ENCODE measurements at places on chromosomes 2 and 18. TPM values are rescaled to one million over a fixed set of nuclear protein-coding genes. Genes with fewer than 3 reads are reported as not detected.

DNA sequence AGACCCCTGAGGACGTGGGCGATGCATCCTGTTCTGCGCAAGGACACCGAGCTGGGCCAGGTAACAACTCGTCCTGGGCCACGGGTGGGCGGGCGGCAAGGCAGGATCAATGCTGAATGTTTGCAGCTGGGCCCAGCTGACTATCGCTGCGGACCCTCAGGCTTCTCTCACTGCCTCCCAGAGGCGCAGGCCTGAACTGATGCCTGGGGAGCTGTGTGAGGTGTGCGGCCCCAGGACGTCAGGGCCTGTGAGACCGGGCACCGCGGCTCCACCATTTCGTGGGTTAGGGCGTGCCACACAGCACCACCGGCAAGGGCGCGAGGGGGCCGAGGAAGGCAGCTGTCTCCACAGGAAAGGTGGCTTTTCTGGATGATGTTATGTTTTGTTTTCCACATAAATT, 307.4 kb downstream of the NDUFA10 start:
- DNase-seq, result no peak
- H3K4me1 ChIP-seq, result no peaks in the 10 kb centered on the region
- H3K27me3 ChIP-seq, result peaks cover 99% of the 10 kb centered on the region
- no peak overlapping the region for H3K4me3 ChIP-seq

GRCh38 chr2:228681426-228681825, 499.9 kb upstream of the SPHKAP start:
- H3K36me3 ChIP-seq, result no peaks in the 10 kb centered on the region
- H3K27me3 ChIP-seq, result no peaks in the 10 kb centered on the region
- no peak overlapping the region for H3K4me3 ChIP-seq
- H3K27ac ChIP-seq, result no peak overlapping the region
- H3K4me1 ChIP-seq, result no peaks in the 10 kb centered on the region

DNA sequence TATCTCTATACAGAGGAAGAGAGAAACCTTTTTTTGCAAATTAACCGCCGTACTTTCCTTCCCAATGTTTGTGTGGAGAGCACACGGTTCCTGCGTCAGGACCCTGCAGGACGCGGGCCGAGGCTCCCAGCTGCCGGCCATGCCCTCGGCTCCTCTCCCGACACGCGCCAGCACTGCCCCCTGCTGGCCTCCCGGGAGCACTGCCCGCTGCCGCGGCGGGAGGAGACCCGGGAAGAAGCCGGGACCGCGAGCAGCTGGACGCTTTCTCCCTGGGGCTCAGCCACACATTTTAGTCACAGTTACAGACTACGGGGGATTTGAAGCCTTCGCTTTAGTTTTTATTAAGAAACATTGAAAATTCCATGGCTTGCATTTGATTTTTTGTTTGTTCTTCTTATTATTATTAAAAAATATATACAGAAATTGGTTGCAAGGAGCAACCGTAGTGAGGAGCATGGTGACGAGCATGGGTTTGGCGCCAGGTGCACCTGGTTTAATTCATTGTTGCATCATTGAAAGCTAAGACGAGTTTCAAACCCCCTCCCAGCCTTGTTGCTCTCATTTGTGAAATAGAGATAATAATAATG, 401.2 kb downstream of the GALR1 start:
- H3K36me3 ChIP-seq, result no peaks in the 10 kb centered on the region
- no peak overlapping the region for H3K27ac ChIP-seq

DNA sequence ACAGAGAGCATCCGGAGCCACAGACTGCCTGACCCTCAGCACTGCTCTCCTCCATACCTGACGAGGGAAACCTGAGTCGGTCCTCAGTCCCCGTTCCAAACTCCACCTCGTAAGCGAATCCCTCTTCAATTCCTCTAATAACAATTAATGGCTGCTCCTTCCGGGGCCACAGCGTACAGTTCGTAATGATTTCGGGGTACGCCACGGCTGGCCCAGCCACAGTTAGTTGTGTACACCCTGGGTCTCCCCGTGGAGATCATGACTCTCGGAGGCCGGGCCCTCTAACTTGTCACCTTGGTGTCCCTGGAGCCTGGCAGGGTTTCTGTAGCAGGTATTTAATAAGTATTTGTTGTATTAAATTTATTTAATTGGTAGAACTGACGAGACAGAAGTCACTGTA, 121.5 kb downstream of the EIPR1 start:
- H3K4me1 ChIP-seq, result no peaks in the 10 kb centered on the region
- H3K36me3 ChIP-seq, result no peaks in the 10 kb centered on the region
- H3K27me3 ChIP-seq, result no peaks in the 10 kb centered on the region
- no peak overlapping the region for H3K27ac ChIP-seq
- DNase-seq, result no peak
- no peak overlapping the region for H3K4me3 ChIP-seq

- peaks cover 15% of the 10 kb centered on the region for H3K27me3 ChIP-seq
- no peak overlapping the region for H3K4me3 ChIP-seq
- H3K36me3 ChIP-seq, result no peaks in the 10 kb centered on the region
- no peaks in the 10 kb centered on the region for H3K4me1 ChIP-seq
- DNase-seq, result no peak
Observed at GRCh38 chr2:133360190-133360589, 208.1 kb downstream of the NCKAP5 start.

GRCh38 chr2:235954888-235955480, 213.2 kb downstream of the GBX2 start:
- no peaks in the 10 kb centered on the region for H3K36me3 ChIP-seq
- no peaks in the 10 kb centered on the region for H3K27me3 ChIP-seq
- H3K4me1 ChIP-seq, result no peaks in the 10 kb centered on the region
- DNase-seq, result no peak
- no peak overlapping the region for H3K4me3 ChIP-seq

DNA sequence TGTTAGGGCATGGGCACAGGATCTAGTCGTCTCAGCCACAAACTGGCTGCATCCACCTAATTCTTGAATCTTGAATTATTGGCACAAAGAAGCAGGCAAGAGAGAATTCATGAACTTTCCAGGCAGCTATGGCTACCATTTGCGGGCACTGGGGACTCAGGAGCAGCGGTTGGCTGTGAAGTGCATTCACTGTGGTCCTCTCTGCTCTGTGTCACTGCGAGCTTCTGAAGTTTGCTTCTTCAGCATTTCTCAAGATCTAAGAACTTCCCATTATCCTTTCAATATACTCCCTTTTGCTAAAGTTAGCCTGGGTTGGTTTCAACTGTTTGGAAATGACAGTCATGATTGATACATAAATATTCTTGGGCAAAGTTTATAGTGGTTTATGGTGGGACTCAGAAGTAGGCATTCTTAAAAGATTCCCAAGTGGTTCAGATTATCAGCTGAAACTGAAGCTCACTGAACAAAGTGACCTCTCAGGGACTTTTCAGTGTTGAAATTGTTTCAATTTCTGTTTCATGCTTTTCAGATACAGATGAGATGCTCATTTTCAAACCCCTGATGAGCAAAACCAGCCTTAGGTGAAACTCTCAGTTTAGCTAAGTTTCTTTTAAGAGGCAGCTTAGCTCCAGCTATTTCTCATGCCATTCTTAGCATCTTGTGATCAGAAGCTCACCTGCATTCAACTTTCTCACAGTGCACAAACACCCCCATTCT, 1258.3 kb upstream of the GYPC start:
- H3K4me3 ChIP-seq, result no peak overlapping the region
- no peaks in the 10 kb centered on the region for H3K27me3 ChIP-seq
- DNase-seq, result no peak
- H3K27ac ChIP-seq, result no peak overlapping the region
- H3K36me3 ChIP-seq, result no peaks in the 10 kb centered on the region

DNA sequence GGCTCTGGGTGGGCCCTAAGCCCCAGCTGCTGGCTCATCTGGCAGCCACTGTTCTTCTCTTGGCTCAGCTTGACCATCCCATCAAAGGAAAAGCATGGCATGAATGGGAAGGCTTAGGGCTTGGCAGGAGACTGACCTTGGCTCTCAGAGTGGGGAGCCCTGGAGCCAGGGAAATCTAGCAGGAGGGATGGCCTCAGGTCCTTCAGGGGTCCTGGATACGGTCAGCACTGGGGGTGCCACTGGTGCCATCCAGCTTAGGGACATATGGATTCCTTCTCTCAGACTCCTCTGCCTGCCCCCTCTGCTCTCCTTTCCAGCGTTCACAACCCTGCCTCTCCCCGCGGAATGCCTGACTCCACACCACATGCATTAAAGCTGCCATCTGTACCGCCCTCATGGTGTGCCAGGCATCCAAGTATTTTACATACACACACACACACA, 165.5 kb upstream of the HAAO start:
- peaks cover 63% of the 10 kb centered on the region for H3K4me1 ChIP-seq
- H3K27me3 ChIP-seq, result no peaks in the 10 kb centered on the region
- peak overlapping the region; percentile 69 for H3K27ac ChIP-seq
- DNase-seq, result no peak
- H3K36me3 ChIP-seq, result no peaks in the 10 kb centered on the region
- H3K4me3 ChIP-seq, result no peak overlapping the region

GRCh38 chr2:16652296-16653082, 13.1 kb downstream of the CYRIA start:
- H3K4me1 ChIP-seq, result no peaks in the 10 kb centered on the region
- H3K4me3 ChIP-seq, result no peak overlapping the region
- no peak for DNase-seq
- no peak overlapping the region for H3K27ac ChIP-seq
- H3K27me3 ChIP-seq, result no peaks in the 10 kb centered on the region

- DNase-seq, result no peak
- H3K27ac ChIP-seq, result no peak overlapping the region
- H3K4me1 ChIP-seq, result no peaks in the 10 kb centered on the region
- no peak overlapping the region for H3K4me3 ChIP-seq
Observed at GRCh38 chr18:22136395-22136794, 33.0 kb upstream of the GATA6 start.

DNA sequence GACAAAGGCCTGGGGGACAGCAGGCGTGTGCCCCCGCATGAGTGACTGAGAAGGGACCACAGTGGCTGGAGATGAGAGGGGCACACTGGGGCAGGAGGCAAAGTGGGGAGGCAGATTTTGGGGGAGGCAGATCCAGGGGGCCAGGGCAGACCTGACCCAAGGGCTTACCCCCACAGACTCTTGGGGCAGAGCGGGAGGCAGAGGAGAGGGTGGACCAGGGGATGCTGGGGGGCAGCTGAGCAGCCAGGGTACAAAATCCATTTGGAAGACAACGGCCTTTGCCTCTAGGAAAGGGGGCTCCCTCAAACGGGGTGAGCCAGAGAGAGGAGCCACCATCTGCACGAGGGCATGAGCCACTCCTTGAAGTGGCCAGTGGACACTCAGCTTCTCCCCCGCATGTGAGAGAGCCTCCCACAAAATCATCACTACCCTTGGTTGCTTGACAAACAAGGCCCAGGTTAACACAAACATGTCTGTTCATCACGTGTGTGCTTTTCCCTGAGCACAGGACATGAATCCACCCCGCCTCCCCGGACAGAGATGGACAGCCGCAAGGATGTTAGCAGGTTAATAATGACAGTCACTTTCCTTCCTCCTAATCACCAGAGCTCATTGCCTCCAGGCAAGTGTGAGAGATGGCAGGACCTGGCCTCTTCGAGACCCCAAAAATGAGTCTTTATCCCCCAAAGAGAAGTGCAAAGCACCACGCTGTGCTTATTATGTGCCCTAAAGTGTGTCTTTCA, 72.0 kb upstream of the RAB6C start:
- H3K27me3 ChIP-seq, result peaks cover 96% of the 10 kb centered on the region
- no peak overlapping the region for H3K4me3 ChIP-seq
- no peaks in the 10 kb centered on the region for H3K4me1 ChIP-seq

GRCh38 chr2:221203125-221203524, 369.0 kb downstream of the EPHA4 start:
- no peak overlapping the region for H3K27ac ChIP-seq
- DNase-seq, result no peak
- no peaks in the 10 kb centered on the region for H3K27me3 ChIP-seq
- no peaks in the 10 kb centered on the region for H3K36me3 ChIP-seq

DNA sequence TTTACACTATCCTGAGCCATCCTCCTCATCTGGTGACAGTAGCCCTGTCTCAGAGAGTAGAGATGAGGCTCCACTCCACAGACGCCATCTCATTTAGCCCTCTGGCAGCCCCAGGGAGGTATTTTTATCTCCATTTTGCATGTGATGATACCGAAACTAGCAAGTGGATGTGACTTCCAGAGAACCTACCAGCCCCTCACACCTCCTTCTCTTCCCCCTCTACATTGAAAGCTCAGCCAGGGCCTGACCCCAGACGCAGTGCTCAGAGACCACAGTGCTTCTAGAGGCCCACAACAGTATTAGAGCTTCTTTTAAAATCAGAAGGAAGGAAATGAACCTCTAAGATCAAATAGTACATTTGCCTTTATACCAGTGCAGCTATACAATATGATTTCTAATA, 8.3 kb downstream of the GYPC start:
- H3K27me3 ChIP-seq, result peaks cover 94% of the 10 kb centered on the region
- no peak overlapping the region for H3K4me3 ChIP-seq
- H3K36me3 ChIP-seq, result no peaks in the 10 kb centered on the region
- H3K27ac ChIP-seq, result no peak overlapping the region

- DNase-seq, result no peak
- H3K4me3 ChIP-seq, result no peak overlapping the region
- H3K27me3 ChIP-seq, result no peaks in the 10 kb centered on the region
- no peak overlapping the region for H3K27ac ChIP-seq
- no peaks in the 10 kb centered on the region for H3K36me3 ChIP-seq
Observed at GRCh38 chr2:31853521-31853920, 157.3 kb downstream of the MEMO1 start.

DNA sequence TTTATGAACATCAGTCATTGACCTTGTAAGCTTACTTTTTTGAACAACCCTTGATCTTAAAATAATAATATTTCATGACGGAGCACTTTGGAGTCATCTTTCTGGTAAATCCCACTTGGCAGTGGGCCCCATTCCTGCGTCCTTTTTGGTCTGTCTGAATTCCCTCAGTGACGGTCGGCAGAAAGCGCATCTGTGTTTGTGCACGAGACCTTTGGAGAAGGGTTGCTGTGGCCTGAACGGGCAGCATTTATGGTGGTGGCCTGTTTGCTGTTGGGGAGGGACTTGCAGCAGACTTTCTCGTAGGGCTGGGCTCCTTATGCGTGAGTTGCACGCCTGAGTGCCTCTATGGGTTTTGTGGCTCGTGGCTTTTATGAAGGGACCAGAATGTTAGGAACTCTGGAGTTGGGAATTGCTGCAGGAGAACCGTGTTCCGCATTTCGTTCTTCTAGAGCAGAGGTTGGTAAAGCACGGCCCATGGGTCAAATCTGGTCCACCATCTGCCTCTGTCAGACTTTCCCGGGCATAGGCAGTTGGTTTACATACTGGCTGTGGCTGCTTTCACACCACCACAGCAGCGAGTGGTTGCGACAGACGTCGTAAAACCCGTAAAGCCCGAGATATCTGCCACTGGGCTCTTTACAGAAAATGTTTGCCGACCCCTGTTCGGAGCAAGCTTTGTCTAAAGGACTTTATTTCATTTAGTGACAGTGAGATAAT, 30.8 kb downstream of the LPIN1 start:
- no peaks in the 10 kb centered on the region for H3K27me3 ChIP-seq
- DNase-seq, result no peak
- H3K4me1 ChIP-seq, result peaks cover 7% of the 10 kb centered on the region
- H3K36me3 ChIP-seq, result peaks cover 36% of the 10 kb centered on the region
- no peak overlapping the region for H3K4me3 ChIP-seq

Gene CMPK2
- total RNA-seq, result not detected

Gene AMER3
- total RNA-seq, result not detected

Gene ARID5A
- 5.1 TPM for total RNA-seq

Gene CTAGE1
- total RNA-seq, result not detected

Gene PPP1R7
- total RNA-seq, result 143 TPM

Gene REG3G
- not detected for total RNA-seq

All from PC-9 (cell line).